ENCODE measurements at places on chromosomes 5 and 9.

- no peak for DNase-seq
These were observed 129.3 kb upstream of the STC2 start for GRCh38 chr5:173457482-173457881.

- DNase-seq, result no peak
These were observed 117.5 kb upstream of the CDH6 start for GRCh38 chr5:31075981-31076380.

DNA sequence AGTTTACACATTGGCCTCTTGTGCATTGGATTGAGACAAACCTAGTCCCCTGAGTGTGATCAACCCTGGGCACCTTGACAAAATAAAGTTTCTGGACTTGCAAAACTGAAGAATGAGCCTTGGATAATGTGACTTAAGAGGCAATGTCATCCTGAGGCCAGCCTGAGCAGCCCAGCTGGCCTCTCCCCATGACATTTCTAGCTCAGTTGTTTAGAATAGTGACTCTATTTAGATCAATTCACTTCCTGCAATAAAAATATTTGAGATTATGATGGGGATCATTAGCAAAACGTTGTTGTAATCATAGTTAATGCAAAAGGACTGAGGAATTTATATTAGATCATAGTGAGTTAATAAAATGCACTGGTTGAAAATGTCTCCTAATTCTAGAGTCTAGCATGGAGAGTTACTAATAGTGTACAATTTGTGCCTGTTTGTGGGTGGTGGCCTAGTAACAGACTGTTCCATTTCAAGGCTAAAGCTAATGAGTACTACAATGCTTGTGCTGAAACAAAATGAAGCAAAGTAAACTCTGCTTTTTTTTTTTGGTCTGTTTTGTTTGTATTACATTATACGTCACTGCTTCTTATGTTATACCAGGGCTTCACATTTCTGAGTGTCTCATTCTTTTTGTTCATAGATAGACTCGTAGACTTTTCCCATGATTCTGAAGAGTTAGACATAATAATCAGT lies 10.9 kb upstream of the RHOBTB3 start:
- no peak for DNase-seq

GRCh38 chr9:105959531-105959930 lies 265.2 kb downstream of the TMEM38B start:
- no peak for DNase-seq

DNA sequence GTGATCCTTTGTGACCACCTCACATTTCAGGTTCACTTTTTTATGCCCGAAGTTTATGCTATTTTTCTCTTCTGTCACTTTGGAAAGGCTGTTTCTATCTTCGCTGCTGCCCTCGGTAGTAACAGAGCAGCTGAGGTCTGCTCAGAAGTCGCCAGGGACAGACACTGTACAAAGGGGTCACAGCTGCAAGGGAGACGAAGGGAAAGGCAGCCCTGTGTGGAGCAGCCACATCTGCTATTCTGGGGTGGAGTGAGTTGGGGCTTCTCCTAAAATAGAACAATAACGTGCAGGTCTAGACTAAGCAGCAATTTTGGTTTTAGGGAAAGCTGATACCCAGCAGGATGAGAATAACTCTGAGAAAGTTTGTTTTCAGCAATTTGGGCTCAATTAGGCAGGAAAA lies 72.5 kb downstream of the ACTL7B start:
- DNase-seq, result no peak

DNA sequence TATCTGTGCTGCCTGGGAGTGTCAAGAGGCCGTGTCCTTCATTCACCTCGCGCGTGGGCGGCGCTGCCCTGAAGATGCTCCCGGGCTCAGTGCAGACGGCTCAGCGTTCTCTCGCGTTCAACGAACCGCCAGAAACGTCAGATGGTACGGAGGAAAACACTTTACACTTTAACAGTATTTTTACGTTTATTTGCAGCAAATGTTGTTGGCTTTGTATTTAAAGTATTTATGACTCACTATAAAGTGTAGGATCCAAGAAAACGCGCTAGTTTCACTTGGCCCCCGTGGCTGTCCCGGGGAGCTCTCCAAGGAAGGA lies 544 bp upstream of the ERCC6L2 start:
- DNase-seq, result no peak

Data from GM04504 (cell line).